ENCODE measurements at places on chromosomes 4 and X.

DNA sequence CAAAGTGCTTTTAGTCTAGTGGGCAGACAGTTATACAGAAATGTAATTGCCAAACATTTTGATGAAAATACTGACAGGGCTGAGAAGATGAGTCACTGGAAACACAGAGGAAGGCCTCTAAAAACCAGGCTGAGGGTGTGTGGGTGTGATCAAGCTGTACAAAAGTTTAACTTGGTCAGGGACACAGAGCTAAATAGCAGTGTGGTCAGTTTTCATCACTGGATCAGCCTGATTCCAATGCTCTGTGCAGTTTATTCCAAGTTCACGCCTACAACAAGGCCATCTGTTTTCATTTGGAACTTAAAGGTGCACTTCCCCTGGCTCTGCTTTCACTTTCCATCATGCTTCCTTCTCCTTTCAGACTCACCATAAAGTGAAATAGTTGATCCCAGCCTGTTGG, 10.6 kb downstream of the CENPVL3 start:
- H3K27ac ChIP-seq = no peak overlapping the region
- DNase-seq = no peak
- no peaks in the 10 kb centered on the region for H3K27me3 ChIP-seq
- H3K36me3 ChIP-seq = no peaks in the 10 kb centered on the region
- no peaks in the 10 kb centered on the region for H3K4me1 ChIP-seq
- H3K4me3 ChIP-seq = no peak overlapping the region

GRCh38 chr4:38343608-38344007, 320.4 kb upstream of the KLF3 start:
- no peak for DNase-seq
- no peak overlapping the region for H3K27ac ChIP-seq

DNA sequence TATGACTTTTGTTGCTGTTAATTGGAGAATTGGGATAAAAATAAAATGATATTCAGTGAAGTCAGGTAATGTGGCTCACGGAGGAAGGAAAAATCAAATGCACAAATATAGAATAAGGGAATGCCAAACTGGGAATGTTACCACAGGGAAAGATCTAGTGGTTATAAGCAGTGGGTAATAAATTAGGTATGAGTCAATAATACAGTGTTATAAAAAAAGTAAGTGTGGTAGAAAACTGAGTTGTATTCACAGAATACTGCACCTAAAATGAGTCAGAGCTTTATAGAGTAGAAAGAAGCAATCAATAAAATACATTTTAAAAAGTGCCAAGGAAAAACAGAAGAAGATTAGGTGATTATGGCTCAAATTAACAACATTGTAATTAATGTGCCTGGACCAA, 34.5 kb downstream of the INTS12 start:
- H3K4me3 ChIP-seq = no peak overlapping the region
- no peaks in the 10 kb centered on the region for H3K4me1 ChIP-seq
- no peak overlapping the region for H3K27ac ChIP-seq
- H3K27me3 ChIP-seq = no peaks in the 10 kb centered on the region
- no peaks in the 10 kb centered on the region for H3K36me3 ChIP-seq
- DNase-seq = no peak

DNA sequence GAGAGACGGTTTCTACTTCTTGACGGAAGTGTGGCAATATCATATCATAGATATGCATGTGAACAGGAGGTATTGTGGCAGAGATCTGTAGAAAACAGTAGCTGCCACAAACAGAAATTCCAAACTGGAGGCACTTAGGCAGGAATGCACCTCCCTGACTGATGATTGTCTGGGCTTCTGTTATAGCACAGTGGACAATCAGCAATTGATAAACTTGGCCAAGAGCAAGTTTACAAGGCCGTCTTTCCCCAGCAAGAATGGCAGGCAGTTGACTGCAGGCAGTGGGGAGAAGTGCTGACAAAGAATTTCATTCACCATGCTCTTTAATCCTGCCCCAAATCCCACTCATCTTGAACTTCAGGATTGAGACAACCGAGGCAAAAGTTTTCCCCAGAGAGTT, 114.4 kb upstream of the STOX2 start:
- DNase-seq = no peak
- no peak overlapping the region for H3K27ac ChIP-seq
- no peaks in the 10 kb centered on the region for H3K27me3 ChIP-seq
- H3K36me3 ChIP-seq = no peaks in the 10 kb centered on the region

- no peak overlapping the region for H3K27ac ChIP-seq
- no peak overlapping the region for H3K4me3 ChIP-seq
- no peaks in the 10 kb centered on the region for H3K36me3 ChIP-seq
- no peaks in the 10 kb centered on the region for H3K4me1 ChIP-seq
- no peaks in the 10 kb centered on the region for H3K27me3 ChIP-seq
- DNase-seq = no peak
These were observed 166.0 kb downstream of the FRMPD4 start for GRCh38 chrX:12304261-12304660.

DNA sequence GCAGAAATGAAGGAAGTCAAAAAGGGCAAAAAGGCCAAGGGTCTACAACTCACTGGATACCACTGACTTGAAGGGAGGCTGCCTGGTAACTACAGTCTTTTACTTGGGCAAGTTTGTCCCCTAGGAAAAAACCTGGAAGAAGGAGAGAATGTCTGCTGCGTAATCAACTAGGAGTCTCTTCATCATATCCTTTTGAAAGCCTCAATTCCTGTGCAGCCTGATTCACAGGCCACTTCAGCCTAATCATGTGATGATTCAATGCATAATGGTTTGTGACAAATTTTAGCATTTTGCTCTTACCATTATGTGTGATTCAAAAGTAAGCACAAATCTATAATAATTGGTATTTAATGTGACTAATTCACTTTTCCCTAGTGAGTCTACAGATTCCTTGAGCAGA, 273.6 kb downstream of the FRMPD4 start:
- no peaks in the 10 kb centered on the region for H3K36me3 ChIP-seq
- no peak overlapping the region for H3K27ac ChIP-seq
- no peak overlapping the region for H3K4me3 ChIP-seq
- H3K4me1 ChIP-seq = no peaks in the 10 kb centered on the region
- H3K27me3 ChIP-seq = no peaks in the 10 kb centered on the region
- DNase-seq = no peak

GRCh38 chr4:186624951-186625350, 69.6 kb upstream of the MTNR1A start:
- H3K4me3 ChIP-seq = no peak overlapping the region
- H3K4me1 ChIP-seq = no peaks in the 10 kb centered on the region
- H3K27ac ChIP-seq = no peak overlapping the region
- peaks cover 61% of the 10 kb centered on the region for H3K36me3 ChIP-seq
- no peaks in the 10 kb centered on the region for H3K27me3 ChIP-seq

GRCh38 chr4:184613405-184613804, 35.8 kb downstream of the CASP3 start:
- H3K4me1 ChIP-seq = peaks cover 8% of the 10 kb centered on the region
- no peaks in the 10 kb centered on the region for H3K27me3 ChIP-seq
- DNase-seq = no peak
- no peaks in the 10 kb centered on the region for H3K36me3 ChIP-seq
- H3K27ac ChIP-seq = no peak overlapping the region

DNA sequence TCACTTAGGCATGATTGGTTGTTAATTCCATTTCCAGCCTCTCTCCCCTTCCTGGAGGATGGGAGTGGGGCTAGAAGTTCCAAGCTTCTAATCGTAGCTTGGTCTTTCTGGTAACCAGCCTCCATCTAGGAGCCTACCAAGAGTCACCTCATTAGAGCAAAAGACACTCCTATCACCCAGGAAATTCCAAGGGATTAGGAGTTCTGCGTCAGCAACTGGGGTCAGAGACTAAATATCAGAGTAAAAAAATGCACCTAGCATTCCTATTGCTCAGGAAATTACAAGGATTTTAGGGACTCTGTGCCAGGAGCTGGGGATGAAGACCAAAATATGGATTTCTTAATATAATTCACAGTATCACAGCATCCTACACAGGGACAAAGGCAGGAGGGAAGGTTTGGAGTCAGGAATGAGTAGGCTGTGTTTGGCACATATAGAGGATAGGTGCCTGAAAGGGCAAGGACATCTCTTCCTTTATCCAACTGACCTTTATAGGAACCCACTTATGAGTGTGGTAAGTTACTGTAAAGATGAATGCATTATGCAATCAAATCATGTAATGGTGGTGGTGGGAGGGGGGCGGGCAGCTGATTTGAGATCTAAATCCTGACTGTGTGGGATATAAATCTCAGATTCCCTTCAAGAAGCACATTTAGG, 30.5 kb upstream of the LIMCH1 start:
- H3K4me3 ChIP-seq = no peak overlapping the region
- H3K4me1 ChIP-seq = no peaks in the 10 kb centered on the region
- DNase-seq = no peak
- no peaks in the 10 kb centered on the region for H3K27me3 ChIP-seq
- no peak overlapping the region for H3K27ac ChIP-seq
- no peaks in the 10 kb centered on the region for H3K36me3 ChIP-seq

- H3K4me1 ChIP-seq = peaks cover 7% of the 10 kb centered on the region
- H3K27me3 ChIP-seq = no peaks in the 10 kb centered on the region
- no peaks in the 10 kb centered on the region for H3K36me3 ChIP-seq
- no peak for DNase-seq
- no peak overlapping the region for H3K27ac ChIP-seq
These were observed 19.4 kb downstream of the FAM9C start for GRCh38 chrX:13024986-13025385.

DNA sequence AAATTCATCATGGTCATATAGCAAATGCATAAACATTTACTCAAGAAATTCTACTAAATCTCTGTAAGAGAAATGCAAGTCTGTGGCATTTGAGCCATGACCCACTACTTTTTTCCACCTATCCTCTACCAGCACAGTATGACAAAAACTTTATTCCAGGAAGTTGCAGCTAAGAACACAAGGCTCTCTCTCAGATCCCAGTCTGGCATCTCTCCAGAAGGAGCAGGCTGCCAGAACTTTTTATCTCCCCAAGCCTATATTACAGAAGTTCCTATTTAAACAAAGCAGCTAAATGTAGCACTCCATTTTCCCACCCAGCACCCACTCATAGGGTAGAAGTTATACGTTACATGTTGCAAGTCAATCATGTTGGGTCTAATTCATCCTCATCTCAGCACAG, 49.3 kb upstream of the EPGN start:
- no peak for DNase-seq
- no peak overlapping the region for H3K27ac ChIP-seq
- no peaks in the 10 kb centered on the region for H3K36me3 ChIP-seq
- no peaks in the 10 kb centered on the region for H3K27me3 ChIP-seq
- H3K4me1 ChIP-seq = no peaks in the 10 kb centered on the region
